ENCODE measurements at places on chromosomes 3 and 15. TPM values are rescaled to one million over a fixed set of nuclear protein-coding genes. Genes with fewer than 3 reads are reported as not detected.

DNA sequence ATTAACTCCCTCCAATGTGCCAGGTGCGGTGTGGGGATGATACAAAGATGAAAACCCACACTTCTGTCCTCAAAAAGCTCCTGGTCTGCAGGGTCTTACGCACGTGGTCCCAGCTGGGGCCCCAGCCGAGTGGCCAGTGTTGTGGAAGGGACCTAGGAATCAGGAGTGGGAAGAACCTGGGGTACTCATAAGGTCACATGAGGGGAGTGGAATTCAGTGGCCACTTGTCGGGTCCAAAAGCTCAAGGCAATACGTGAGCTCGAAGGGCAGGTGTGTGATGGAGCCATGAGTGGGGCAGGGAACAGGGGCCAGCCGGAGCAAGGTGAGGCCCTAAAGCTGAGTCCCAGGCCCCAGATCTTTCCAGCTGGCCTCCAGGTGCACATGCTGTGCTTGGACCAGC lies 260.0 kb upstream of the LYSMD4 start:
- H3K36me3 ChIP-seq: no peaks in the 10 kb centered on the region
- no peaks in the 10 kb centered on the region for H3K27me3 ChIP-seq
- H3K27ac ChIP-seq: no peak overlapping the region
- no peak for DNase-seq
- no peak overlapping the region for H3K4me3 ChIP-seq

- H3K36me3 ChIP-seq: no peaks in the 10 kb centered on the region
- H3K4me3 ChIP-seq: no peak overlapping the region
- H3K27me3 ChIP-seq: no peaks in the 10 kb centered on the region
- DNase-seq: no peak
These were observed 491.1 kb downstream of the ZNF385D start for GRCh38 chr3:21259896-21260295.

The EIF1B gene
- 26.6 TPM for total RNA-seq

The DLL4 gene
- not detected for total RNA-seq

DNA sequence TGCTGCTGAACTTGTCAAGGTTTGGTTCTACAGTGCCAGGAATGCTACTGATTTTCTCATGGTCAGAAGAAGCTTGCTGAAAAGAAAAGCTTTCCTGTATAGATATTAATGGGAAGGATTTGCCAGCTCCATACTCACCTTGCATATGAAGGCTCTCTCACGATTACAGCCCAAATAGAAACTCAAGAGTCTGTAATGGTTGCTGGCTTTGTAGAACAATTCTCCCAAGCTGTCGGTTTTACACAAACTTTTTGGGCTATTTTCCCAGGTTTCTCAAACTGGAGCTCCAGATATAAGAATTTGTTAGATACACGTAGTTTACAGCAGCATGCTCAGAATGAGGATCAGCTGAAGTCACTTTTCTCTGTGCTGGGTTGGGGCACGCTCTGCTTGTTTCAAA lies 30.1 kb upstream of the LRRC3B start:
- H3K27ac ChIP-seq: no peak overlapping the region
- no peaks in the 10 kb centered on the region for H3K36me3 ChIP-seq
- H3K4me3 ChIP-seq: no peak overlapping the region
- H3K27me3 ChIP-seq: no peaks in the 10 kb centered on the region
- no peaks in the 10 kb centered on the region for H3K4me1 ChIP-seq
- DNase-seq: no peak

The CPEB1 gene
- not detected for total RNA-seq

DNA sequence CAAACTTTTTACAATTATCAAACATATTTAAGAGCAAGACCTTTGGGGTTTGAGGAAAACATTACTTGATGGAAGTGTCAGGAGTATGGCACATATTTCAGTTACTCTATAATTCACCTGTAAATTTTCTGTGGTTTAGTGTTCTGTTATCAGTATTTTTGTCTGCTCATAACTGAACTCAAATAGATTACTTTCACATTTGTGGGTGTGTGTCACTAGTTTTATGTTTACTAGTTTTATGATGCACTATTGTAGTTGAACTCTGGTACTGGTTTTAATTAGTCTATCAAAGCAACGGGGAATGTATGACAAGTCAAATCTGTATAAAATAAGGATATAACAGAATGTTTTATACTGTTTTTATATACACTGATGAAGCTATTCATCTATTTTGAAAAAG lies 27.2 kb downstream of the OXSM start:
- no peak overlapping the region for H3K4me3 ChIP-seq
- H3K27ac ChIP-seq: no peak overlapping the region
- DNase-seq: no peak
- no peaks in the 10 kb centered on the region for H3K36me3 ChIP-seq
- H3K27me3 ChIP-seq: no peaks in the 10 kb centered on the region

The OSTN gene
- total RNA-seq: not detected

GRCh38 chr15:79130535-79131130 lies 40.1 kb upstream of the RASGRF1 start:
- peak; percentile 77 for DNase-seq
- no peak overlapping the region for H3K4me3 ChIP-seq
- H3K27ac ChIP-seq: no peak overlapping the region
- H3K4me1 ChIP-seq: peaks cover 10% of the 10 kb centered on the region
- no peaks in the 10 kb centered on the region for H3K27me3 ChIP-seq

GRCh38 chr15:22895465-22896190 lies 57.2 kb downstream of the NIPA2 start:
- DNase-seq: no peak
- no peak overlapping the region for H3K27ac ChIP-seq
- no peaks in the 10 kb centered on the region for H3K27me3 ChIP-seq
- H3K4me3 ChIP-seq: no peak overlapping the region

DNA sequence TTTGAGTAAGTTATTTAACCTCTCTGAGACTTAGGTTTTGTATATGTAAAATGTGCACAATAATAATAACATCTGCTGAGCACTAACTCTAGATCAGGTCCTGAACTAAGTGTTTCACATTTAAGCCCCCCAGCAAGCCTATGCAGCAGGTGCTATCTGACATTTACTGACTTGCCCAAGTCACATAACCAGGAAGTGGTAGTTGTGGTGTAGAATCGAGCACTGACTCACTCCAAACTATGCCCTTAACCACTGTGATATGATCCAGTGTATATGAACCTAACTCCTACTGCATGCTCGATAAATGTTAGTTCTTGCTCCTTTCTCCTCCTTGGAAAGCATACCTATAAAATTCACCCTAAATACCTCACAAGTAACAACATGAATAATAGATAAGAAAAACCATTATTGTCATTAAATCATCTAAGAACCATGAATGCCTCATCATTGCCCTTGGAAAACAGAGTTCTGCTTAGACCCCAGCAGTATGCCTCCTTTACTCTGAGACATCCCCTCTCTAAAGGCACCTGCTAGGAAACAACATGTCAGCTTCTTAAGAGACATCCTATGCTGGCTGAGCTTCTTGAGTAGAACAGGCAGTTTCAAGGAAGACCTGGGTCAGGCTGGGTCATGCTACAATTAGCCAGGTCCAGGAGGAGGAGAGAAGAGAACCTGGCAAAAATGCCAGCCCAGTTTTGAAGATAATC lies 3.0 kb upstream of the SHC4 start:
- H3K4me3 ChIP-seq: no peak overlapping the region
- H3K27me3 ChIP-seq: no peaks in the 10 kb centered on the region
- no peak overlapping the region for H3K27ac ChIP-seq
- peaks cover 34% of the 10 kb centered on the region for H3K4me1 ChIP-seq
- DNase-seq: no peak
- H3K36me3 ChIP-seq: no peaks in the 10 kb centered on the region

GRCh38 chr15:31067890-31068603 lies 33.5 kb downstream of the TRPM1 start:
- no peak overlapping the region for H3K27ac ChIP-seq
- no peak for DNase-seq
- no peak overlapping the region for H3K4me3 ChIP-seq
- no peaks in the 10 kb centered on the region for H3K36me3 ChIP-seq
- H3K4me1 ChIP-seq: no peaks in the 10 kb centered on the region

The SYNPR gene
- not detected for total RNA-seq

The SHC4 gene
- 0.22 TPM for total RNA-seq

DNA sequence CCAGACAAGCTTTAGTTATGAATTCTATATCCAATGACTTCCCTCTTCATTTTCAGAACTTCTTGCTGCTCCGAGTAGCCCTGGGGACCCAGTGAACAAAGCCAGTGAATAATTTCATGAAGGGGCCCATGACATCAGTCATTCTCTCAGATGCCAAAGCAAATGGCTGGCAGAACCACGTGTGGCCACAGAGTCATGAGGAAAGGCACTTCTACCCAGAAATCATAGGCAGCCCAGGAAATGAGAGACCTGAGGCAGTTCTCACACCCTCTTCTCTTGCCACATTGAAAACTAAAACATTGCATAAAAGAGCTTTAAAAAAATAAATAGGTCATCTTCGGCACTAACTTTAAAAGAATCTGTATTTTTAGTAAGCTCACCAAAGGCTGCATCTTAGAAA lies 4.3 kb upstream of the UACA start:
- no peaks in the 10 kb centered on the region for H3K27me3 ChIP-seq
- no peak for DNase-seq
- no peak overlapping the region for H3K4me3 ChIP-seq

GRCh38 chr15:80308002-80308401 lies 56.0 kb upstream of the CTXND1 start:
- H3K27ac ChIP-seq: no peak overlapping the region
- no peak overlapping the region for H3K4me3 ChIP-seq
- no peaks in the 10 kb centered on the region for H3K36me3 ChIP-seq
- peak; percentile 69 for DNase-seq
- H3K4me1 ChIP-seq: no peaks in the 10 kb centered on the region

- no peaks in the 10 kb centered on the region for H3K27me3 ChIP-seq
- DNase-seq: peak; percentile 78
- H3K4me1 ChIP-seq: no peaks in the 10 kb centered on the region
- H3K36me3 ChIP-seq: no peaks in the 10 kb centered on the region
- H3K4me3 ChIP-seq: no peak overlapping the region
These were observed 127.4 kb upstream of the ABHD17C start for GRCh38 chr15:80567721-80568157.

The CTXND1 gene
- total RNA-seq: not detected

The FAM219B gene
- total RNA-seq: 58.8 TPM

DNA sequence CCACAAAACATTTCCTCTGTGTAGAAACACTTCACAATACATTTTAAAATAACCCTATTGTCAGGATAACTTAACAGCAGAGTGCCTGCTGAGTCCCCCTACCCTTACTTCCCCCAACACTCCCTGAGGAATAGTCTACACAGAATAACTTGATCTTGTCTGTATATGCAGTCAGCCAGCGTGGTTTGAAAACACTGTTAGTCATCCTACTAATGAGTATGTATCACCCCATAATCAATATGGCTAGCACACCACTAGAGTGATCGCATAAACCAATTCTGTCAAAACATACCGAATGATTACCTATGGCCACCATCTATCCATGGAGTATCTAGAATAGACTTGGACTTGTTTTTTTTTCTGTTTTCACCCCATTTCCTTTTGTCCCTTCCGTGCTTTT lies 152.7 kb upstream of the NECTIN3 start:
- H3K36me3 ChIP-seq: no peaks in the 10 kb centered on the region
- H3K27me3 ChIP-seq: no peaks in the 10 kb centered on the region
- no peaks in the 10 kb centered on the region for H3K4me1 ChIP-seq
- DNase-seq: no peak

GRCh38 chr3:174857301-174857700 lies 1.8 kb upstream of the NAALADL2 start:
- no peak for DNase-seq
- no peak overlapping the region for H3K4me3 ChIP-seq
- no peak overlapping the region for H3K27ac ChIP-seq
- H3K4me1 ChIP-seq: no peaks in the 10 kb centered on the region
- H3K36me3 ChIP-seq: no peaks in the 10 kb centered on the region

- H3K27me3 ChIP-seq: no peaks in the 10 kb centered on the region
- DNase-seq: no peak
- no peak overlapping the region for H3K4me3 ChIP-seq
- no peaks in the 10 kb centered on the region for H3K36me3 ChIP-seq
- no peak overlapping the region for H3K27ac ChIP-seq
- no peaks in the 10 kb centered on the region for H3K4me1 ChIP-seq
These were observed 132.7 kb upstream of the RAP2B start for GRCh38 chr3:153029350-153029749.

DNA sequence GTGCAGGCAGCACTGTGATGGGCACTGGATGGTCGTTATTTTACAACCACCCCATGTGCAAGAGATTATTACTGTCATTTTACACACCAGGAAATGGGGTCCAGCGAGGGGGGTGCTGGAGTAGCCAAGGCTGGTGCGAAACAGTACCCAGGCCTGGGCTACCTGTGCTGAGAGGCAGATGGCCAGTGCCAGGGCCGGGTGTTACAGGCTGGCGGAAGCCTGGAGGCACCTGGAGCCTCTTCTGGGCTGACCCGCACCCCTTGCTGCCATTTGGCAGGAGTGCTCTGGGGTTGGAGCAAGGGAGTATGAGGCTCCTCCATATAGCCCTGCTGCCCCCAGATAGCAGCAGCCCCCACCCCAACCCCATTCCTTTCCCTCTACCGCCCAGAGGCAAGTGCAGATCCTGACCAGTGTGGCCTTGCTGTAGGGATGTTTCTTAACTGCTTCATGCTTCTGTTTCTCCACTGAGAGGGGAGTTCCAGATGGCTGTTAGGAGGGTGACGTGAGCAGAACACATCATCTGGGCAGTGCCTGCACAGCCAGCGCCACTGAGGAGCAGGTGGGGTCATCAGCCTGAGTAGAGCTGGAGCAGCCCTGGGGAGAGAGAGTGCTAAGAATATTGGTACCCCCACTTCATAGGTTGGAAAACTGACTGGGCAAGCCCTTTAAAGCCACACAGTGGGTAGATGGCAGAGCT lies 15.3 kb downstream of the SNX33 start:
- H3K36me3 ChIP-seq: no peaks in the 10 kb centered on the region
- no peak overlapping the region for H3K4me3 ChIP-seq
- DNase-seq: no peak
- H3K27ac ChIP-seq: no peak overlapping the region
- H3K4me1 ChIP-seq: peaks cover 12% of the 10 kb centered on the region

GRCh38 chr3:160886421-160886820 lies 130.4 kb downstream of the PPM1L start:
- H3K27ac ChIP-seq: no peak overlapping the region
- H3K4me3 ChIP-seq: no peak overlapping the region
- no peak for DNase-seq
- no peaks in the 10 kb centered on the region for H3K36me3 ChIP-seq
- no peaks in the 10 kb centered on the region for H3K4me1 ChIP-seq

DNA sequence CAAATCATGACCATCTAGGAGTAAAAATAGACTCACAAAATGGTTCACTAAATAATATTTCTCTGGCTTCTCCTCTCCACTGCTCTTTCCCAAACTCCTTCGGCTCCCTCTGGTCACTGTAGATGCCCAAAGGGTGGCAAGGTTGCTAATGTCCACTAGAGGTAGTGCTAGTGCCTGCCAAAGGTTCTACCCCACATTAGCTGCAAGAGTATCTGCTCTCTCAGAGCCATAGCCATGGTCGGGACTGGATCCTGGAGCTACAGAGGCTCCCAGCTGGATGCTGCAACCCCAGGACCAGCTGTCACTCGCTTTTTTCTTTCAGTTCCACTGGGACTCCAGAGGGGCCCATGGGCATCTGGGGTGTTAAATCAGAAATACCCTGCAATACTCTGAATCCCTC lies 8.5 kb downstream of the HTR3D start:
- no peak overlapping the region for H3K4me3 ChIP-seq
- no peak overlapping the region for H3K27ac ChIP-seq
- peak; percentile 61 for DNase-seq
- H3K4me1 ChIP-seq: no peaks in the 10 kb centered on the region

The TMEM62 gene
- 47.8 TPM for total RNA-seq

GRCh38 chr15:33500432-33501195 lies 189.8 kb downstream of the RYR3 start:
- H3K27ac ChIP-seq: no peak overlapping the region
- DNase-seq: no peak
- H3K36me3 ChIP-seq: no peaks in the 10 kb centered on the region
- H3K4me3 ChIP-seq: no peak overlapping the region
- no peaks in the 10 kb centered on the region for H3K27me3 ChIP-seq

Data from Karpas-422 (cell line).